Stimulated activated CD8-positive, alpha-beta memory T cell treated with anti-CD3 and anti-CD28 coated beads, Interleukin-15, amount 100 ng/mL, for 4 hours (primary cell): ENCODE measurements at places on chromosomes 1 and 21.

- DNase-seq: no peak
Measured at GRCh38 chr1:62295921-62296491, 23.2 kb downstream of the KANK4 start.

DNA sequence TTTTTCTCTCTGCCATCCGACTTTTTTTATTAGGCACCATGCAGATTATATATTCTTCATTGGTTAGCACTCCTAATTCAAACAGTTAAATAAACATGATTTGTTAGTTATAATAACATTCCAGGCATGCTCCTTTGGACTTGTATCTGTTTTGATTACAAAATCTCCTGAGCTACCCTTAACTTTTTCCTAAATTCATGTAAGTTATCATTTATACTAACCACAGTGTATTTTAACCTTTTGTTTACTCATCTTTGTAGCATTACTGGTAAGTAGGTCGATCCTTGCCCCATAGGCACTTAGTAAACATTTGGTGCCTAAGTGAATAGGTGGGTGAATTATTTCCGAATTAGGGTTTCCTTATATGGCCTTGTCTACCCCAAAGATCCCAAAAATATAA, 43.8 kb downstream of the MIER1 start:
- no peak for DNase-seq

DNA sequence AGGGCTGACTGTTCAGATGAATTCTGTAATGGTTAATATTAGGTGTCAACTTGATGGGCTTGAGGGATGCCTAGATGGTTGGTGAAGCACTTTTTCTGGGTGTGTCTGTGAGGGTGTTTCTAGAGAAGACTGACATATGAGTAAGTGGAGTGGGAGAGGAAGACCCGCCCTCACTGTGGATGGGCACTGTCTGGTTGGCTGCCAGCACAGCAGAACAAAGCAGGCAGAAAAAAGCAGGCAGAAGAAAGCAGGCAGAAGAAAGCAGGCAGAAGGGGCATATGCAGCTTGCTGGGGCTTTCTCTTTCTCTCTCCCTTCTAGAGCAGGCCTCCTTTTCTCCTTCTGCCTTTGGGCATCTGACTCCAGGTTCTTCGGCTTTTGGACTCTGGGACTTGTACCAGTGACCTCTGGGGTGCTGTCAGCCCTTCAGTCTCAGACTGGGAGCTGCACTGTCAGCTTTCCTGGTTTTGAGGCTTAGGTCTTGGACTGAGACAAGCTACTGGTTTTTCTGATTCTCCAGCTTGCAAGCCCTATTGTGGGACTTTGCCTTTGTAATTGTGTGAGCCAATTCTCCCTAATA, 42.9 kb upstream of the CD2 start:
- DNase-seq: no peak

- no peak for DNase-seq
Measured at GRCh38 chr1:223456747-223457146, 63.5 kb downstream of the CCDC185 start.

- no peak for DNase-seq
Measured at GRCh38 chr1:200150006-200150405, 122.5 kb downstream of the NR5A2 start.

GRCh38 chr1:206664740-206665139, 20.0 kb upstream of the MAPKAPK2 start:
- DNase-seq: no peak

- no peak for DNase-seq
Measured at GRCh38 chr1:37186246-37186756, 152.0 kb upstream of the GRIK3 start.

DNA sequence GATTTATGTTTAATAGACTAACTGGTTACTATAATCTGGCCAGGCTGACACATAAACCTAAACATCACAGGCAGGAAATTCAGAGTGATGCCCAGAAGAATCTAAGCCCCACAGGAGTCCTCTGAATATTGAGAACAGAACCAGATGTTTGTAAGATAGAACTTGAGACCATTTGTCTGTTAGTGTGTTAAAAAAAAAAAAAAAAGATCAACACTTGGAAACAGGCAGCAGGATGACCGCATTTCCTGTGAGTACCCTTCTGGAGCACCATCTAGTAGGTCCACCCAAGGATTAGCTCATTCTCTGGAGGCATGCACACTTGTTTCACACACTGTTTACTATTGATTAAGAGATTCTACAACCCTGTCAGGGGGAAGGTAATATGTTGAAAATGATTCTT, 111.4 kb upstream of the VANGL1 start:
- no peak for DNase-seq

DNA sequence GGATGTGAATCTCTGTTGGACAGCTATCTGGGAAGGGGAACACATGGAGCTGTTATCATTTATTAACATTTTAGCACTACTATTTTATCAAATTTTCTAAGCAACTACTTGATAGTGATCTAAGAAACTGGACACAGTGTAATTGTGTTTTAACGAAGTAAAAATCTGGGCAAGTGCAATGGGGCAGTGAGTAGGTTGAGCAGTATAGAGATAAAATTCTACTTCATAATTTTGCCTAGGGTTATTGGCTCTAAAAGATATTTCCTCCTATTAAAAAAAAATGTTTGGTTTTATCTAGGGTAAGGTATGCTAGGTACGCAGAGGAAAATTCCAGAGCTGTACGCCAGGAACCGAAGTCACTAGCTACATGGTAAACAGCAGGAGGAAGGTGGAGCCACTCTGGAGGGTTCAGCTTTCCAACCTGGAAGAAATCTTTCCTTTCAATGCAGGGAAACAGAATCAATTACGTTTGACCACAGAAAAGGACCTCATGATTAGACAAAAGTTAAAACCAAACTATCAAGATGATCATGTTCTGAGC, 43.3 kb downstream of the BCAR3 start:
- no peak for DNase-seq

DNA sequence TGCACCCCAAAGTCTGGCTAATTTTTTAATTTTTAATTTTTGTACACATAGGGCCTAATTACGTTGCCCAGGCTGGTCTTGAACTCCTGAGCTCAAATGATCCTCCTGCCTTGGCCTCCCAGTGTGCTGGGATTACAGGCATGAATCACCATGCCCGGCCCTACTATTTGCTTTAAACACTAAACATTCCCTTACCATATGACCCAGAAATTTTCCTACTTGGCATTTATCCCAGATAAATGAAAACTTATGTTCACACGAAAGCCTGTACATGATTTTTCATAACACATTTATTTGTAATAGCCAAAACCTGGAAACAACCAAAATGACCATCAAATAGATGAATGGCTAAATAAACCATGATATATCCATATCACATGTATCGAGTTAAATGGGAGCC, 35.8 kb downstream of the NDUFS5 start:
- DNase-seq: no peak

GRCh38 chr1:54888080-54888733, 1.2 kb upstream of the DHCR24 start:
- DNase-seq: no peak

DNA sequence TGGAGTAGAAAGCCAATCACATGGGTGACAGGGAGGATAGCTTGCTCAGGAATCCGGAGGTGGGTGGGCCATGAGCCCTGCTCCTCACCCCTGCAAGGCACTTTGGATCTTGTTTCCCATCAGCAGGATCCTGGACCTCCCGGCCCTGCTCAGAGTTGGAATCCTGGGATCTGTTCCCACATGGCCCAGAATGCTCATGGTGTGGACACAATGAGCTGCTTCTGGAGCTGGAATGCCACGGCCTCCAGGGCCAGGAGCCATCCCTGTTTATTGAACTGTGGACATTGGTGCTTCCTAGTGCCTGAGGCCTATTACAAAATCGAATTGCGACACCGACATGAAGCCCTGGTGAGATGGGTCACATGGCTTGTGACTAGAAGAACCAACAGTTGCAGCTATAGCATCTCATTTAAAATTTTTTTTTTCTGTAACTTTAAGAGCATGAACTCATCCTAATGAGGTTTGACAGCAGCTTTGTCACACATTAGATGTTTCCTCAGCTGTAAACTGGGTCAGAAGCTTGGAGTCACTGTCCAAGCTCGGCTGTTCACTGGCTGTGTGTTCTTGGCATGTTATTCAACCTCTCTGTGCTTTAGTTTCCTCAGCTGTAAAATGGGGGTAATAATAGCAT, 40.4 kb upstream of the GOLT1A start:
- DNase-seq: no peak

DNA sequence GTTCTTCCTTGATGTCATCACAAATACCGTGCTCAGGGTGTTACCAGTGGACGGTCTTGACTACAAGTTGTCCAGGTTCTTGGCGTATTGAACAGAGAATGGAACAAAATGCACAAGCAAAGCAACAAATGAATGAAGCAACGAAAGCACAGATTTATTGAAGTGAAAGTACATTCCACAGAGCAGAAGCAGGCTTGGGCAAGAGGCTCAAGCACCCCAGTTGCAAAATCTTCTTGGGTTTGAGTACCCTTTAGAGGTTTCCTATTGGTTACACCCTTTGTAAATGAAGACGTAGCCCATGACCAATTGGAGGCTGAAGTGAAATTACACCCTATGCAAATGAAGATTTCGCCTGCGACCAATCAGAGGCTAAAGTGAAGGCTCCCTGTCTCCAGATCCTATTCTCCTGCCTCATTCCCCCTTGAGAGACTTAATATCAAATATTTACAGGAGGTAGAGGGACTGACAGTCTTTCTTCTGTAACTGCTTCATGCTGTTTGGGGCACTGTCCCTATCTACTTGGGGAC, 38.3 kb downstream of the YY1AP1 start:
- DNase-seq: no peak

GRCh38 chr1:36570006-36570405, 87.3 kb upstream of the CSF3R start:
- DNase-seq: no peak

DNA sequence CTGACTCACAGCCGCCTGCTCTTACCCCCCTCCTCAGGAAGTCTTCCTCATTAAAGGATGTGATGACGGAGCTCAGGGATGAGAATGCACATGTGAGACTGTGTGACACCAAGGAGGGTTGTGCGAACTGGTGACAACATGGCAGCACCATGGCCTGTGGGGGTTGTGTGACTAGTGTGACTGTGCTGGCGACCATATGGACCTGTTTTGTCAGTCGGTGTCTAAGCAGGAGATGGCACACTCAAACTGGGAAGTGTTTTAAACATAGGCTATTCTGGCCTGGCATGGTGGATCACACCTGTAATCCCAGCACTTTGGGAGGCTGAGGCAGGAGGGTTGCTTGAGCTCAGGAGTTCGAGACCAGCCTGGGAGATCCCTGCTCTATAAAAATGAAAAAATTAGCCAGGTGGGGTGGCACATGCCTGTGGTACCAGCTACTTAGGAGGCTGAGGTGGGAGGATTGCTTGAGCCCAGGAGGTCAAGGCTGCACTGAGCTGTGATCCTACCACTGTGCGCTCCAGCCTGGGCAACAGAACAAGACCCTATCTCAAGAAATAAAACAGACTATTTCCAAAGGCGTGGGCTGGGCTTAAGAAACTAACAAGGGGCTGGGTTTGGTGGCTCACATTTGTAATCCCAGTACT, 7.4 kb downstream of the TRNP1 start:
- no peak for DNase-seq

DNA sequence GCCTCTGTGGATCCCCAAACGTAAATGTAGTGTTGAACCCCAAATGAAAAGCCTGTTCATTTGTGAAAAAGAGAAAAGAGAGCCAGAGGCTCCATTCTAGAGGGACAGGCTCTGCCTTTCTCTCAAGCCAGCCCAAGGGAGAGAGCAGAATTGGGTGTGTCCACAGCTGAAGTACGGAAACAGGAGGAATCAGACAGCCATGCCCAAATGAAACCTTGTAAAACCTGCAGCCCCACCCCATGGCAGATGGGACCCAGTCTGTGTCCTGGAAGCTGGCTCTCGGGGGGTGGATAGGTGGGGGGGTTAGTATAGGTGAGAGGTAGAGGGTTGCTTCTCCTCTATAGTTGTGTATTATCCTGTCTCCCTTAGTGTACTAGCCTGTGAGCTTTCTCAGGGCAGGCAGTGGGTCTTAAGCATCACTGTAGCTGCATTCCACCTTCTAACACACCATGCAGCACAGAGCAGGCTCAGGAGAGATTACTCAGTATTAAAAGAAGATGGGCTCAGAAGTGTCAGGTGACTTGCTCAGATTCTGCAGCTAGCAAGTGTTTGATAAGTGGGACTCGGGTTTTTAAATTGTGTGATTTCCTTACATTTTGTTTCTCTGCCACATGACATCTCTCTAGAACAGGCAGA, 67.4 kb upstream of the SIPA1L2 start:
- DNase-seq: no peak

GRCh38 chr1:94101613-94102525, 19.1 kb downstream of the ABCA4 start:
- DNase-seq: no peak

DNA sequence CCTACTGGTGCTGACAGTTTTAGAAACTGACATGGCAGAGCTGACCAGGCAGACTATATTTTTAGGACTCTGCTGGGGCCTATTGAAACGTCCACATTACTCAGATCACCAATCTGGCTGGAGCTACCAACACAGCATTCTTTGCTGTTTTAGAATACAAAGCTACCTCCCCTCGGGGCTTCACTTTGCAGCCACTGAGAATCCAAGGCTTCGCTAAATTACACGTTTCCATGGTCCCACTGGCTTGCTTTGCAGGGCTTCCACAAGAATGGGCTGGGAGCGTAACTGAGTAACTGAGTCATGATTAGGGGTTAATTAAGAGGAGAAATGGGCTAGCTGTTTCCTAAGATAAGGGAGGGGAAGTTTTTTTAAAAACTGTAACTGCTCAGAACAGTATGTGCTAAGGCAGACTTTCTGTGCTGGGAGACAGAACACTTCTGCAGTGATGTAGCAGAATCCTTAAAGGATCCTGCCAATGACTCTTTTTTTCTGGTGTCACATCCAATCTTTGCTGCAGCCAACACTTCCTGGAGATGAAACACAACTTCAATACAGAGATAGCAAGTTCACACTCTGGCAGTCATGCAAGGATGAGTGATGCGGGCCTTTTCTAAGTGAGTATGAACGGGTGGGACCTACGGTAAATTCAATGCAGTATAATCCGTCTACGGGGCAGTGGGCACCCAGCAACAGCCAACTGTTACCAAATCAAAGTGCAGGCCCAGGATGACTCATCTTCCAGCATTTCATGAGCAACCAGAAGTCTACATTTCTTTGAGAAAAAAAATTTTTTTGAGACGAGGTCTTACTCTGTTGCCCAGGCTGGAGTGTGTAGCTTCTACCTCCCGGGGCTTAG, 21.5 kb downstream of the NDUFS5 start:
- DNase-seq: no peak

GRCh38 chr1:48644190-48644900, 132.3 kb downstream of the BEND5 start:
- DNase-seq: no peak

GRCh38 chr1:153661111-153661708, 2.7 kb downstream of the SNAPIN start:
- no peak for DNase-seq

- DNase-seq: no peak
Measured at GRCh38 chr1:165899461-165899941, 72.1 kb downstream of the UCK2 start.

- no peak for DNase-seq
Measured at GRCh38 chr1:205009670-205010069, 33.3 kb upstream of the CNTN2 start.
